ENCODE measurements at places on chromosomes 6 and 20.

- no peak for DNase-seq
Measured at GRCh38 chr20:22584922-22585785, 782 bp upstream of the FOXA2 start.

GRCh38 chr20:35831029-35831428 lies 59.2 kb downstream of the PHF20 start:
- no peak for DNase-seq

- DNase-seq, result no peak
Measured at GRCh38 chr6:69238067-69238466, 558.7 kb downstream of the LMBRD1 start.

GRCh38 chr6:1839361-1839760 lies 229.6 kb downstream of the FOXC1 start:
- DNase-seq, result no peak

DNA sequence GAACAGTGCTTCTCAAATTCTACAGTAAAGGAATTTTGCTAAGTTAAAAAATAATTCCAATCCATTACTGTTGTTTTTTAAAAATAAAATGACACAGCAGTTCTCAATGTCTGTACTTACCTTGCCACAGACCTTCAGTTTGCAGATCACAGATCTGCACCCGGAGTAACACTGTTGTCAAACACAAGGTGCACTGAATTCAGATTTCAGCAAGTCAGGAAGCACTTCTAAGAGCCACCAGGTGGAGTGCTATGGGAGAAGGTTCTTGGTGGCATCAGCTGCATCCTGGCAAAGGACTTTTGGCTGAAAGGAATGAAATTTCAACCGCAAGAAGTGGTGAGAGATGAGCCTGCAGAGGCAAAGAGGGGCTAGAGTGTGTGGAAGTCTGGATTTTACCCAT lies 17.4 kb downstream of the RSPH4A start:
- no peak for DNase-seq

- DNase-seq, result no peak
Measured at GRCh38 chr20:61114493-61115175, 137.4 kb upstream of the CDH4 start.

All from breast epithelium (tissue), 4 donors.